Kidney epithelial cell (primary cell): ENCODE measurements at places on chromosomes 12 and 14.

GRCh38 chr12:104354167-104354867 is 50.8 kb downstream of the EID3 start:
- no peak for DNase-seq

DNA sequence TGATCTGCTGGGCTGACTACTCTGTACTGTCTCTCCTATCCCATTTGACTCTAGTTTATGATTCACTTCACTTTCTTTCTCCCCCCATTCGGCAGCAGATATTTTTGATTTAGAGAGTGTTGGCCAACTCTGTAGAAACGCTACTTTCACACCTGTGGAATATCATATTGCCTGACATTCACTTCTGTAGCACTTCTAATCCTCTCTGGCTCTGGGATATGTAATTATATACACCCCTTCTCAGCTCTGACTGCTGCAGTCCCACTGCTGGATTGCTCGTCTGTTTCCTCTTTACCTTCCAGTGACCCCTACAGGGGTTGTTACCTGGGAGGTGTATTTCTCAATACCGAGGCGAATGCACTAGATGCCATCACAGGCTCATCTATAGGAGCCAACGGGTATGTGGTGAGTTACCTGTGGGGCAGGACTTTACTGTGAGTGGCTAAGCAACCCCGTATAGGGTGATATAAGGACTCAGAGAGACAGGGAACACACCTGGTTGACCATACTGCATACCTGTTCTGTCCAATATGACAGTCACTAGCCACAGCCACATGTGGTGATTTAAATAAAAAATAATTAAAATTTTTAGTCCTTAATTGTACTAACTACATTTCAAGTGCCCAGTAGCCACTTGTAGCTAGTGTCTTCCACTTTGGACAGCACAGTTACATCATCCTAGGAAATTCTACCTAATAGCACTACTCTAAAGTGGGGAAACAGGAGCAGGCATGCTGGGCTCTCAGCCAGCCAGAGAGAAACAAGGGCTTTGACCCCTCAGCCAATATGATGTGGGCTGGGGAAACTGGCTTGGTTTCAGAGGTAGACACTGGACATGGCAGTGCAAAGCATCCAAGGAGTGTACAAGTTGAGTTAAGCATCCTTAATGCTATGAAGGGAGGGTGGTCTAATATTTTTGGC is 95.0 kb downstream of the C12orf75 start:
- DNase-seq, result no peak

DNA sequence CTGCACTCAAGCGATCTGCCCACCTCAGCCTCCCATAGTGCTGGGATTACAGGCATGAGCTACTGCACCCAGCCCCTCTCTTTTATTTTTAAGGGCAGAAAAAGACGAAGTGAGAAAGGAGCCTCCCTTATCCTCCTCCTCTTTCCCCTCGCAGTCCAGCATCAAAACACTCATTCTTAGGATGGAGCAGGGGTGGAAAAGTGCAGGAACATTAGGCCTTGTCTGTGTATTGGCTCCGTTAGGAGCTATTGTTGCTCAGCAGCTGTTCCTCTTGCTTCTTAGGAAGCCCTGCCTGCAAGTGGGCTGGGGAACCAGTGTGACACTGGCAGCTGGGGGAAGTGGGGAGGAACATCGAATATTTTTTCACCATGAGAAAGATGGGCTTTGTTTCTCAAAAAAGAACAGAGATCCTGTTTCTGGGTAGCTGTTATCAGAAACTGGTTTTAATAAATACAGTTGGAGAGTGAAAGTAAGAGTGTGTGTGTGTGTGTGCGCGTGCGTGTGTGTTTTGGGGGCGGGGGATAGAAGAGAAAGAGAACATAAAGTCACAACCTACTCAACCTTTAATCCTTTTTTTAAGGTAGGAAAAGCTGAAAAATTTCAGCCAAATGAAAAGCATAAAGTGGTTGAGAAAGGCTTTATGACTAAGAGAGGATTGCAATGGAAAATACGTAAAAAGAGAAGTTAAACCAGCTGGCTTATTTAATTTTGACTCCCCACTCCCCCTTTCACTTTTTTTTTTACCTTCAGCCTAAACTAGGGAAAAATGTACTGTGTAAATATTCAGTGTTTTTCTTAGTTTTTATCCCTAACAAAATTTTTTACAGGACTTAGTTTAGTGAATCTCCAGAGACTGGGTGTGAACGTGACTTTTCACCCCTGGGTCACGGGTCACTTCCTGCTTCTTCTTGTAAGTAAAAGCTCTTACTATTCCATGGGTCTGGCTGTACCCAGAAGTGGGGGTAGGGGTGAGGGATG is 197.2 kb upstream of the PLEKHG7 start:
- DNase-seq, result no peak

- no peak for DNase-seq
Measured at GRCh38 chr12:127650626-127651025, 616.3 kb upstream of the TMEM132C start.

DNA sequence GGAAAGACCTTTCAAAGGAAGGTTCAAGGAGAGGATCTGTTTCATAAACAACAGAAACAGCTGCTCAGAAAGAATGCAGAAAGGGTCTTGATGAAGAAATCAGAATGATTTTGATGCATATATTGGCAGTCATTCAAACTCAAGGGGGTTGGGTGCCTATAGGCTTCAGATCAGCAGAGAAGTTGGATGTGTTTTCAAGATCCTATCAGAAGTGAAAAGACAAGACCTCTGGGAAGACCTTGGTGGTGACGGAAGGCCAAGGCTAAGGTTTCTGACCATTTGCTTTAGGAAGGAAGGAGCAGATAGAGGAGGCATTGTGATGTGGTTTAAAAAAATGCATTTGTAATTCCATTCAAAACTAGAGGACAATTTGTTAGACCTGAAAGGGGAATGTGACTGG is 15.2 kb upstream of the PTPRB start:
- DNase-seq, result no peak
